ENCODE measurements at places on chromosomes 12 and 14.

- no peaks in the 10 kb centered on the region for H3K27me3 ChIP-seq
- peaks cover 11% of the 10 kb centered on the region for H3K36me3 ChIP-seq
- peaks cover 34% of the 10 kb centered on the region for H3K4me1 ChIP-seq
- no peak overlapping the region for H3K4me3 ChIP-seq
- DNase-seq: peak; percentile 22
- peak overlapping the region; percentile 77 for H3K27ac ChIP-seq
These were observed 10.2 kb downstream of the VASH1 start for GRCh38 chr14:76771437-76771980.

- no peak overlapping the region for H3K4me3 ChIP-seq
- H3K27me3 ChIP-seq: no peaks in the 10 kb centered on the region
- no peak overlapping the region for H3K27ac ChIP-seq
- H3K36me3 ChIP-seq: peaks cover 28% of the 10 kb centered on the region
These were observed 39.0 kb downstream of the CKB start for GRCh38 chr14:103483600-103483999.

DNA sequence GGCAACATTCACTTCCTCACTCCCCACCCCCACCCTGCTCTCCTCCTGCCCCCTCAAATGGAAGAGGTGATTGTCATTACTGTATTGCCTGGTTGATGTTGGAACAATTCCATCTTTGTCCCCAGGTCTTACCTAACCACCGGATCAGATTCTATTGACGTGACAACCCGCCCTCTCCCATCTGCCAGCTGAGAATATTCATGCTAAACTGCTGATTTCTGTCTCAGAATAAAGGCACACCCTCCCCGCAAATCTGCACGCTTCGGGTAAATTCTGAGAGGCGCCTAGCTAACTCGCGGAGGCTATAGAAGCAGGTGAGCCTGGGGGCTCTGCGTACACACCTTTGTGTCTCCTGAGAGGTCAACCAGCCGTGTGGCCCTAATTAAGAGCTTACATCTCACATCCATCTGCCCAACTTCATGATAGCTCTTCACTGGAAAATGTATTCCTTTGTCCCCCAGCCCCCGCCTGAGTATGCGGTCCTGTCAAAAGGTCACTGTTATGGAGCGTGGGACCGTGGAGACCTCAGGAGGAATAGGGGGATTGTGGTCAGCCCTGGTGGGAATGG, 1054.3 kb downstream of the VRK1 start:
- peaks cover 11% of the 10 kb centered on the region for H3K27me3 ChIP-seq
- H3K4me1 ChIP-seq: no peaks in the 10 kb centered on the region
- H3K27ac ChIP-seq: no peak overlapping the region
- H3K4me3 ChIP-seq: no peak overlapping the region
- no peaks in the 10 kb centered on the region for H3K36me3 ChIP-seq
- no peak for DNase-seq

- no peaks in the 10 kb centered on the region for H3K27me3 ChIP-seq
- no peak for DNase-seq
- peak overlapping the region; percentile 22 for H3K27ac ChIP-seq
- H3K36me3 ChIP-seq: no peaks in the 10 kb centered on the region
- H3K4me1 ChIP-seq: peaks cover 59% of the 10 kb centered on the region
These were observed 2.8 kb downstream of the RAPGEF3 start for GRCh38 chr12:47755655-47756562.

GRCh38 chr14:59130462-59130861, 58.0 kb upstream of the DAAM1 start:
- no peak overlapping the region for H3K4me3 ChIP-seq
- H3K27ac ChIP-seq: no peak overlapping the region
- no peaks in the 10 kb centered on the region for H3K36me3 ChIP-seq
- DNase-seq: no peak
- H3K4me1 ChIP-seq: peaks cover 43% of the 10 kb centered on the region
- H3K27me3 ChIP-seq: peaks cover 5% of the 10 kb centered on the region

GRCh38 chr12:70796989-70797388, 123.5 kb downstream of the PTPRR start:
- no peaks in the 10 kb centered on the region for H3K36me3 ChIP-seq
- no peaks in the 10 kb centered on the region for H3K27me3 ChIP-seq
- H3K4me1 ChIP-seq: no peaks in the 10 kb centered on the region
- no peak overlapping the region for H3K4me3 ChIP-seq

DNA sequence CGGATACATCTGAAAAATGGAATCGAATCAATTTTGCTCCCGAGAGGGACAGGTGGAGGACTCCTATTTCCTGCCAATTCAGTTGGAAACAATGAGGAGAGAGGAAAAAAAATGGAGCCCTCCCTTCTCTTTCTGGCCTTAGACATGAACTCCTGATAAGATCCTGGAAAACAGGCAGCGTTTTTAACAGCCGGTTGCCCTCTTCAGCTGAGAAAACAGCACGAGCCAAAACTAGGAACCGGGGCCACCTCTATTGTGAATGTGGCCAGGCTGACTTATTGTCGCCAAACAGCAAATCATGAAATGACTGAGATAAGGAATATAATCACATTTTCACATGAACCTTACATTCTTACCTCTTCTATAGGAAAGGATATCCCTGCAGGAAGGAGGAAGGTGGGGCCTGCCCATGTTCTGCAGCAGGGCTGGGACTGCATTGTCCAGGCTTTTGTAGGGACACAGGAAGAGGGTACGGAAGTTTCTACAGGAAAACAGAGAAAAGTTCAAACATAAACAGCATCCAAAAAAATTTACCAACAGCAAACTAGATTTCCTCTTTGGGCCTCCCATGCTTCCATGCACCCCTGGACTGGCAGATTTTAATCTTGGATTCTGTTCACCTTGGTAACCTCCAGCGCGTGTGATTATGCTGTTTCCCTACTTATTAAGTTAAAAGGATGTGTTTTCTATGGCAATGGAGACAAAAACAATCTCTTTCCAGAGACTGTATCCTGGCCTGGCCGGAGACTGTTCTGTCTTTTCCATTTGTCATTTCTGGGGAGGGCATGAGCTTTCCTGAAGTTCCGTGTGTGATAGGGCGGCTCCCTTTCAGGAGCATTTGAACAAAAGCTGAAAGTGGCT, 29.0 kb upstream of the ELK3 start:
- H3K36me3 ChIP-seq: no peaks in the 10 kb centered on the region
- peaks cover 8% of the 10 kb centered on the region for H3K4me1 ChIP-seq
- no peaks in the 10 kb centered on the region for H3K27me3 ChIP-seq

GRCh38 chr14:85418721-85419120, 111.2 kb upstream of the FLRT2 start:
- H3K4me1 ChIP-seq: peaks cover 37% of the 10 kb centered on the region
- H3K4me3 ChIP-seq: no peak overlapping the region
- no peaks in the 10 kb centered on the region for H3K36me3 ChIP-seq
- DNase-seq: no peak
- no peaks in the 10 kb centered on the region for H3K27me3 ChIP-seq

GRCh38 chr12:66768293-66768692, 89.4 kb upstream of the GRIP1 start:
- H3K4me3 ChIP-seq: no peak overlapping the region
- peaks cover 2% of the 10 kb centered on the region for H3K4me1 ChIP-seq
- no peaks in the 10 kb centered on the region for H3K36me3 ChIP-seq
- H3K27me3 ChIP-seq: no peaks in the 10 kb centered on the region
- H3K27ac ChIP-seq: no peak overlapping the region
- DNase-seq: no peak

- no peak overlapping the region for H3K4me3 ChIP-seq
- DNase-seq: no peak
- no peaks in the 10 kb centered on the region for H3K27me3 ChIP-seq
- H3K36me3 ChIP-seq: peaks cover 36% of the 10 kb centered on the region
- H3K4me1 ChIP-seq: peaks cover 13% of the 10 kb centered on the region
These were observed 53.7 kb downstream of the TMTC2 start for GRCh38 chr12:82740129-82741000.

DNA sequence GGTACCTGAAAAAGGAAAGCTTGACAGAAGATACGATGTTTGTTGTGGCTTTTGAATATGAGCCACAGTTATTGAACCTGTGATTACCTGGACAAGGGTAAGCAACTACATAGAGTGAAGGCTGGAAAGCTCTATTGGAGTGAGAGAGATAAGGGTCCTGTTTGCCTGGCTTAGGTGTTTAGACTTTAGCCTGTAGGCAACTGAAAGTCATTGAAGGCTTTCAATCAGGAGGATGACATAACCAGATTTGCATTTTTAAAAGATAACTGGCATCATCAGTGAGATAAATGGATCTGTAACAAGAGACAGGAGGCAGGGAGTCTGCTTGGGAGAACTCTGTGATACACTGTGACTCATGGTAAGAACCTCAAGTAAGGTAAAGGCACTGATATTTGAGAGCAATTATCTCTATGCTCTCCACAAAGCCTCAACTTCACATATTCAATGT, 128.9 kb upstream of the SOX5 start:
- no peak overlapping the region for H3K27ac ChIP-seq
- H3K36me3 ChIP-seq: no peaks in the 10 kb centered on the region
- DNase-seq: no peak
- H3K27me3 ChIP-seq: no peaks in the 10 kb centered on the region
- H3K4me1 ChIP-seq: peaks cover 35% of the 10 kb centered on the region

- no peak overlapping the region for H3K27ac ChIP-seq
- no peak for DNase-seq
- H3K4me1 ChIP-seq: no peaks in the 10 kb centered on the region
- peaks cover 21% of the 10 kb centered on the region for H3K27me3 ChIP-seq
- no peak overlapping the region for H3K4me3 ChIP-seq
- peaks cover 16% of the 10 kb centered on the region for H3K36me3 ChIP-seq
These were observed 644 bp upstream of the OS9 start for GRCh38 chr12:57693317-57693658.

DNA sequence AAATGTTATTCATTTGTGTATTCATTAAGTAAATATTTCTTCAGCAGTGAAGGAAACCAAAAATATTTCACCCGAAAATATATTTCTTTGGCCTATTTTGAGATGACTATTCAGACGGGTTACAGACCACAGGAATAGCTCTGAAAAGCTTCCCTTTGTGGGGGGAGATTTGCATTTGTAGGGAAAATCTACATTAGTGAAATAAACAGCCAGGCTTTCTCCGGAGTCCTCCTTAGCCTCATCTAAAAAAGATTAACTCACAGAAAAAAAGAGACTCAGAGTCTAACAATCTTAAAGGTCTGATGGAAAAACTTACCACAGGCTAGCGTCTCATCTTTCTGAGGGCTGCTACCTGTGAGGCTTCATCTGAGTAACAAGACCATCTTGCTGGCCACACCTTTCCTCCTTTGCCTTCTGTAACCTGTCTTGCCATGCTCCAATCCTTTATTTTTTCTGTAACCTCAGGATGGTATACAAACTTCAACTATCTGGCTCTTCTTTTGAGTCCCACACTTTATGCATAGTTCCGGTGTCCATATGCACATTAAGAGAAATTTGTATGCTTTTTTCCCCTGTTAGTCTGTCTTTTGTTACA, 100.7 kb downstream of the CNTN1 start:
- H3K27me3 ChIP-seq: no peaks in the 10 kb centered on the region
- no peaks in the 10 kb centered on the region for H3K36me3 ChIP-seq
- peaks cover 14% of the 10 kb centered on the region for H3K4me1 ChIP-seq
- DNase-seq: no peak

- no peak overlapping the region for H3K27ac ChIP-seq
- no peaks in the 10 kb centered on the region for H3K4me1 ChIP-seq
- H3K36me3 ChIP-seq: peaks cover 4% of the 10 kb centered on the region
- H3K4me3 ChIP-seq: no peak overlapping the region
These were observed 33.3 kb upstream of the NUDT14 start for GRCh38 chr14:105214324-105214915.

- no peak overlapping the region for H3K4me3 ChIP-seq
- H3K27me3 ChIP-seq: peaks cover 8% of the 10 kb centered on the region
- no peak for DNase-seq
- peaks cover 8% of the 10 kb centered on the region for H3K4me1 ChIP-seq
These were observed 13.9 kb downstream of the ACVRL1 start for GRCh38 chr12:51921017-51921725.

- H3K36me3 ChIP-seq: peaks cover 3% of the 10 kb centered on the region
- no peaks in the 10 kb centered on the region for H3K27me3 ChIP-seq
- no peak for DNase-seq
- H3K4me1 ChIP-seq: peaks cover 35% of the 10 kb centered on the region
- no peak overlapping the region for H3K4me3 ChIP-seq
- H3K27ac ChIP-seq: peak overlapping the region; percentile 27
These were observed 169.4 kb downstream of the FOXN3 start for GRCh38 chr14:89247457-89248122.

GRCh38 chr14:66137081-66137480, 349.1 kb upstream of the CCDC196 start:
- no peaks in the 10 kb centered on the region for H3K36me3 ChIP-seq
- no peaks in the 10 kb centered on the region for H3K27me3 ChIP-seq
- no peak overlapping the region for H3K27ac ChIP-seq
- H3K4me3 ChIP-seq: no peak overlapping the region
- no peak for DNase-seq
- H3K4me1 ChIP-seq: peaks cover 13% of the 10 kb centered on the region

GRCh38 chr14:71168564-71169427, 261.5 kb downstream of the PCNX1 start:
- no peak overlapping the region for H3K27ac ChIP-seq
- no peaks in the 10 kb centered on the region for H3K36me3 ChIP-seq
- DNase-seq: no peak
- H3K4me1 ChIP-seq: peaks cover 24% of the 10 kb centered on the region
- no peak overlapping the region for H3K4me3 ChIP-seq

DNA sequence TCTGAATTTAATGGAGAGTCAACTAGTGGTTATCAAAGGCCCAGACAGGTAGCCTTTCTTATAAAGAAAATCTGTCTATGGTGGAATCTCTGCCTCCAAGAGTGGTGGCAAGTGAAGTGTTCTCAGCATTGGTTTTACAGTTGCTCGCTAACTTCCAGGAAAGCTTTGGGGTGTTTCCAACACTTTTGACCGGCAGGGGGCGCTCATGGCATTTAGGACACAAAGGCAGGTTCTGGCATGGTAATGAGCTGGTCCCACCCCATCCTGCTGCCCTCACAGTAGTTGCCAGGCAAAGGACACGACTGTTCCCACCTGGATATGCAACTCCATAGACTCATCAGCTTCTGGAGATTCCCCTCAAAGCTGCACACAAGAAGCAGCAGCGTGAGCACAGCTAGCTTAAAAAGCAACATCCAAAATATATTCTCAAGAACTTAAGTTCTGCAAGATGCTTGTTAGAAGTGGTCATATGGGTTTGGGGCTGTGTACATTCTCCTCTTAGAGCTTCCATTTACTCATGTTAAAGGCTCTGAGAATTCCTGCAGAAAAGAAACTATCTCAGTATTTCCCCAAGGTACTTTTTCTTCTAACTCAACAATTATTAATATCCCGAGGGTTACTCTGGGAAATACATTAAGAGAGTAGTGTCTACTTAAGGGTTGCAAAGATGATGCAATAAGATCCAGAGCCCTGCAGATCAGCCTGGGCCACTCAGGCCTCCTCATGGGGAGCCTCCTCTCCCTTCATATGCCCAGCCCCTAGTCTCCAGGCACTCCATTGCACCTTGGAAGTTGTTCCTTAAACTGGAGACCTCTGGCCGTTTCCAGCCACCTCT, 14.8 kb downstream of the PROX2 start:
- H3K4me1 ChIP-seq: peaks cover 3% of the 10 kb centered on the region
- peak; percentile 93 for DNase-seq
- H3K4me3 ChIP-seq: no peak overlapping the region
- peaks cover 3% of the 10 kb centered on the region for H3K27me3 ChIP-seq
- H3K27ac ChIP-seq: no peak overlapping the region

GRCh38 chr14:99134516-99135046, 137.4 kb downstream of the BCL11B start:
- no peak overlapping the region for H3K4me3 ChIP-seq
- H3K4me1 ChIP-seq: peaks cover 20% of the 10 kb centered on the region
- no peaks in the 10 kb centered on the region for H3K36me3 ChIP-seq
- no peak for DNase-seq
- H3K27ac ChIP-seq: no peak overlapping the region
- H3K27me3 ChIP-seq: no peaks in the 10 kb centered on the region

All from mesothelial cell of epicardium (in vitro differentiated cells).